ENCODE measurements at places on chromosomes 3 and 15.

DNA sequence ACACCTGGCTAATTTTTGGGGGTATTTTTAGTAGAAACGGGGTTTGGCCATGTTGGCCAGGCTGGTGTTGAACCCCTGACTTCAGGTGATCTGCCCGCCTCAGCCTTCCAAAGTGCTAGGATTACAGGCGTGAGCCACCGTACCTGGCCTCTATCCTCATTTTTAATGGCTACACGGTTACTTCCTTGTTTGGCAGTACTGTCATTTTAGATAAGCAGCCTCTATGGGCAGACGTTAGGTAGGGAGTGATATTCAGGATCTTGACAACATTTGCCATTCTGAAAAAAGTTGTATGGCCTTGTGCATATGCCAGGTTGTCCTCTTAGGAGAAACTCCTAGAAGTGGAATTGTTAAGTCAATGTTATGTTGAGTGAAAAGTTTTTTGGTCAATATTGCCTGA is 141.7 kb downstream of the ITPR1 start:
- no peak for DNase-seq

DNA sequence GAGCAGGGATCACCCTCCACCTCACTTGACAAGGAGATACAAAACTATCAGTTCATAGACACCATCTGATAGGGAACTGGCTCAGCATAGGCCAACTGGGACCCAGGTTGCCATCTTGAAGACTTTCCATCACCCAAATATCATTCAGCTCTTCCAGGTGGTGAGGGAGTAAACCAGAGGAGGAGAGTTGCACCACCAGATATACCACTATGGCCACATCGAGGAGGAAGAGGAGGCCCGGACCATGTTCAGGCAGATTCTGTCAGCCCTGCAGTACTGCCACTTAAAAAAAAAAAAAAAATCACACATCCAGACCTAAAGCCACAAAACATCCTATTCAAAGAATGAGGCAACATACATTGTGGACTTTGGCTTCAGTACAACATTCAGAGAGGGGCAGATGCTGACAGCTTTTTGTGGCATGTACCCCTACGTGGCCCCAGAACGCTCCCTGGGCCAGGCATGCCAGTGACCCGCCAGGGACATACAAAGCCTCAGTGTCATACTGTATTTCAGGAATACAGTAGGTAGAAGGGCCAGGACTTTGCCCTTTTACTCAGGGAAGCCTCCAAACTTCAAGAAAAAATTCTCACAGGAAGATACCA is 18.4 kb upstream of the EMC3 start:
- no peak for DNase-seq

GRCh38 chr3:55518451-55518850 is 31.3 kb upstream of the WNT5A start:
- no peak for DNase-seq

DNA sequence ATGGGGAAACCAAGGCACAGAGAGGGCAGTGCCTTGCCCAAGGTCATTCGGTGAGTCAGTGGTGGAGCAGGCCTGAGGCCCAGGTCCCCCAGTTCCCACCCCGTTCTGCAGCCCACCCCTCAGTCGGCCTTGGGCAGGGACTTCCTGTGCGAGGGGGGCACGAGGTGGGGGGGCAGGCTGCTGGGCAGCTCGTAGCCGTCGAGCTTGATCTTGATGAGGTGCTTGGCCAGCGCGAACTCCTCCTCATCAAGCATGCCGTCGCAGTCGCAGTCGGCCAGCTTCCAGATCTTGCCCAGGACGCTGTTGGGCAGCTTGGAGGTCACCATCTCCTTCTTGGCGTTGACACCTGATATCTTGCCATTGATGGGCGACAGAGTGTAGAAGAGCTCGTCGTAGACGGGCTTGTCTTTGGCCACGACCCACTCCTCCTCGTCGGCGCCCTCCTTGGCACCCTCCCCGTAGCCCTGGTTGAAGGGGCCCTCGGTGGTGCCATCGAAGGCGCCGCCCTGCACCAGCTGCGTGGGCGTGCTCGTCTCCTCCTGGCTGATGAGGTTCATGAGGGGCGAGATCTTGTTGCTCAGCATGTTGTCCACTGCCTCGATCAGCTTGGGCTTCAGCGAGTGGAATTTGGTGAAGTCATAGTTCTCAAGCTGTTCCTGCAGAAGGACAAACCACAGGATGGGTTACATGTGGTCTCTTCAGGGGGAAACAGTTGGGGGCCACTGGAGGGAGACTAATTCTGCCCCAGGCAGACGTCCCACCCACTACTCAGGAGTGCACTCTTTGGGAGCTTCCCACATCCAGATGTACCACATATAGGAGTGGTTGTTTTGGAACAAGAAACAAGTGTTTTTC is 6.9 kb upstream of the SPTBN5 start:
- DNase-seq: no peak

DNA sequence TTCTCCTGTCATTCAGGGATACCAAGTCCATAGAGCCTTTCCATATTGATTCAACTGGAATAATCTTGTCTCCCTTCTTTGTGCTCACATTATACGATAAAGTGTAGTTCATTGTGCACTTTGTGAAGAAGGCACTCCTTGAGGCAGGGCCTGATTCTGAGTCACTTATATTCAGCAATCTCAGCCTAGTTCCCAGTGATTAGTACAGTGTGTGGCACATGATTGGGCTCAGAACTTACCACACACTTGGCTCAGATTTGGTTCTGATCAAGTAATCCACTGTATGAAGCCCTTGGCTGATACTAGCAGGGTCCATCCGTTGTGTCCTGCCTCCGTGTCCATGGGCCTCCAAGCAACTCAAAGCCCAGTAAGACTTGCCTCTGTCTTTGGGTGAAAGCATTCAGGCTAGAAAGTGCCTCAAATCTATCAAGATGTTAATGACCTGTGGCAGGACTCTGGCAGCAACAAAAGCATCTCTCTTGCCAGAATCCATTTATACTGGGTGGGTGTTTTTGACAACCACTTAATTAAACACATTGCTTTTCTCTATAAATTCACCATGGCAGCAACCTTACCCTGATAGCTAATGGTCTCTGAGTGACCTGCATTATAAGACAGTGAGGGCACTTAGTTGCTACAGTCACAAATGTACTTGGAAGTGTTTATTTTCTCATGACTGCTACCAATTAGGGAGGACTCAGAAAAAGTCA is 51.3 kb downstream of the TPRG1 start:
- no peak for DNase-seq

- DNase-seq: no peak
Measured at GRCh38 chr3:66428733-66429132, 72.1 kb downstream of the LRIG1 start.

DNA sequence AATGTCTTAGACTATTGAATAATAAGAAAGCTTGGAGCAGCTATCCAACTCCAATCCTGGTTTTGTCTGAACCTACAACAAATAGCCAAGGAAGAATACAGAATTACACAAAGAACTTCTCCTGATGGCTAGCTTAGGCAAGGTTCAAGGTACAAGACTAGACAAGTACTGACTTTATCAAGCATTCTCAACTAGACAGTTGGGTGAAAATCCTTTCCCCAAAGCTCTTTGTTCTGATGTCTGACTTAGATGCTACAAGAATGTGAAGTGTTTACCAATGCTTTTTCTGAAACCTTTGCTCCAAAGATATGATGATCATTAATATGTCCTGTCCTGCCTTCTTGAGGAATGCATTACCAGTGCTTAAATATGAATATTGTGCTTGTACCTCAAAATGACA is 113.8 kb downstream of the ANXA2 start:
- no peak for DNase-seq

DNA sequence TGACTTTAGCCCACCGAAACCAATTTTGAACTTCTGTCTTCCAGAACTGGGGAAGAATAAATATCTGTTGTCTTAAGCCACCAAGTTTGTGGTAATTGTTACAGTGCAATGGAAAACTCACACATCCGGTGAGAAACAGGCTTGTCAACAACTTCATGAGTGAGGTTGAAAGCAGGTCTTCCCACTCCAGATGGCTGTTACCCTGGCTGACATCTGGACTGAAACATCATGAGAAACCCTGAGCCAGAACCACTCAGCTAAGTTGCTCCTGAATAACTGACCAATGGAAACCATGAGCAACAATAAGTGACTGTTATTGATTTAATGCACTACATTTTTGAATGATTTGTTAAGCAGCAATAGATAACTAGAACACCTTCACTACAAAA is 10.3 kb downstream of the ACSBG1 start:
- DNase-seq: no peak

- DNase-seq: no peak
Measured at GRCh38 chr3:151228666-151229040, 25.6 kb upstream of the GPR171 start.

GRCh38 chr3:181210275-181210674 is 220.7 kb upstream of the DNAJC19 start:
- DNase-seq: no peak

DNA sequence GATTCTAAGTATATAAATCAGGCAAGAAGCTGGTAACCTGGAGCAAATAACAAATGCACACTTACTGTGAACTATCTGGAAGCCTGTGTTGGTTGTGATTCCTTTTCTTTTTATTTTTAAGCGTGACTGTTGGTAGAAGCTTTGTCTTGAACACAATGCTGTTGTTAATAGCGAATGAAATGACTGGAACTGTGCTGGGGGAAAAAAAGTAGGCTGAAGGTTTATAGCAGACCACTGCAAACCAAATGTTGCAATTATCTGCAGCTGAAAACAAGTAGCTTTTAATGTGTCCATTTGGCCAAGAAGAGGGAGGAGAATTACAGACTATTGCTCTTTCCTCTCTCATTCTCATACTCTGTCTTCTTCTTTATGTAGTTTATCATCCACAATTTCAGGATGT is 184.5 kb upstream of the DNAJC19 start:
- DNase-seq: no peak

DNA sequence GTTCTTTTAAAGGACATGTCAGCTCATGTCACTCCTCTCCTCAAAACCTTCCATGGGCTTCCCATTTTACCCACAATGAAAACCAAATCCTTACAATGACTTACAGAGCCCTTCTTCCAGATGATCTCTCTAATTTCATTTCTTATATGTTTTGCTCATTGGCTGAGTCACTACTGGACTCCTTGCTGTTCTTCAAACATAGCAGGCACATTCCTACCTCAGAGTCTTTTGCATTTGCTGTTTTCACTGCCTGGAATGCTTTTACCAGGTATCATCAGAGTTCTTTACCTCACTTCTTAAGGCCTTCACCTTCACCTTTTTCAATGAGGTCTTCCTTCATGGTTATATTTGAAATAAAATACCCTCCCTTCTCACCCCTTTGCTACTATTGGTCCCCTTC is 57.3 kb downstream of the NECTIN3 start:
- no peak for DNase-seq

GRCh38 chr3:37722477-37722876 is 139.2 kb upstream of the CTDSPL start:
- DNase-seq: no peak

GRCh38 chr15:99209326-99209725 is 40.1 kb downstream of the TTC23 start:
- DNase-seq: no peak

DNA sequence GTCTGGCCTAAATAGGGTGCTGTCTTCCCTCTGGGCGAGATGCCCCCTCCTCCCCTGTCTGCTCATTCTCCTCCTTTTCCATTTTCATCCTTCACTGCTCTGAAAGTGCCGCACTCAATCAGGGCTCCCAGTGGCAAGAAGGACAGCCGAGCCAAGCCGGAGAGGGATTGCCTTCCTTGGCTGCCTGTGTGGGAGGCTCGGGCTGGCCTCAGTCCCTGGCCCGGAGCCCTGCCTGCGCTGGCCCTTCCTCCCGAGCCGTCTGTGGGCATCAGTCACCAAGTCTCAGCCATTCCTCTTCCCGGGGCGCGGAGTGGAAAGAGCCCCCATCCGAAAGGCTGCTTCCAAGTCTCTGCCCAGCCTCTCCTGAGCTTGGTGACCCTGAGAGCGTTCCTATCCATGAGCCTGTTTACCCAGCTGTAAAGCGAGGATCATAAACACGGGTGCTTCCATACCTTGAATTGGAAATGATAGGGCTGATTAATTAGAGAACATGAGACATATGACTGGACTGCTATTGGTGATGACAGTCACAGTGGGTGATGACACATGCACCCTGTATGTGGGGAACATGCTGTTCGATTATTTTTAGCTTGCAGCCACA is 59.1 kb upstream of the TLE3 start:
- DNase-seq: no peak

- no peak for DNase-seq
Measured at GRCh38 chr15:57091636-57092035, 173.2 kb downstream of the TCF12 start.

- no peak for DNase-seq
Measured at GRCh38 chr15:34609102-34610057, 25.9 kb upstream of the GOLGA8B start.

DNA sequence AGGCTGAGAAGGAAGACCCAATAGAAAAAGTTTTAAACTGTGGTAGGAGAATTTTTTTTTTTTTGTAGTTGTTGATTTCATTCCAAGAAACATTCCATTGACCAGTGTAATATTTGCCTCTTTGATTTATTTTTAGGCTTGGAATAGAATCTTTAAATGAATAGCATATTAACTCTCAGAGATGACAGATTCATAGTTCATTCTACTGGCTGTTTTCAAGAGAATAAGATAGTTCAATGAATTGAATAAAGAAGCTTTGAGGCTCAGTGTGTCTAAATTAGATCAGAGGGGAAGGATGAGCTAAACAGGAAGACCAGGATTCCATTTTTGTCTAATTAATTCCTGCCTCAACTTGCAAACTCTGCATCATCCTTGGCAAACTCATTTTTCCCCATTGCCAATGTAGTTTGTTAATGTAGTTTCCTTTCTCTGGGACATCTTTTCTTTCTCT is 98.4 kb downstream of the NAALADL2 start:
- DNase-seq: no peak

DNA sequence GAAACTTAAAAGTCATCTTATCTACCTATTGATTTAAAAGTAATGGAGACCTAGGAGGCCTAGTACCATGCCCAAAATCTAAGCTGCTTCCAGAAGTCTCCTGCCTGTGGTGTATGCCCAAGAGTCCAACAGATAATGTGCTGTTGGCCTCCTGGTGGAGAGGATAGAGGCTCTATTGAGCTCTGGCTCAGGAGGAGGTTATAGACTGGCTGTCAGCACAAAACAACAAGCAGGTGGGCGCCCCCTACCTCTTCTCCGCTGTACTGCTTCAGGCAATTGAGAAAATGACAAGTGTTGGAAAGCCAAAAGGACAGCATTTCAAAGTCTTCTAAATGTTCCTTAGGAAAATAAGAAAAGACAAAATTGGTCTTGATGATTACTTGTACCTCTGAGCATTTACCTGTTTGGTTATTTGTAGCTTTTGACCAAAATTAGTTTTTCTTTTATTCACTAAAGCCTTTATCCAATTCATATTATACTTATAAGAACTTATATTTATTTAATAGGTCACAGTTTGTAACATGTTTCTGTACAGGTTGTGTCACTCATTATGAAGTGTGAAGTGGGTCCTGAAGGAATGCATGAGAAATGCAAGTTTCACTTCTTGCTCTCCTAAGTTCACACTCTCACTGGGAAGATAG is 17.2 kb upstream of the GNB5 start:
- DNase-seq: no peak

- no peak for DNase-seq
Measured at GRCh38 chr3:151113343-151113742, 27.9 kb downstream of the MED12L start.

GRCh38 chr3:181700168-181701087 is 11.3 kb upstream of the SOX2 start:
- DNase-seq: no peak

Measured in cortex of kidney (tissue), 1 donor.